Ovary (tissue), 10 donors: ENCODE measurements at places on chromosomes 3 and 15.

- DNase-seq, result no peak
These were observed 11.8 kb downstream of the INSYN1 start for GRCh38 chr15:73741321-73741836.

- no peak for DNase-seq
These were observed 26.4 kb upstream of the TSPAN3 start for GRCh38 chr15:77097248-77097721.

DNA sequence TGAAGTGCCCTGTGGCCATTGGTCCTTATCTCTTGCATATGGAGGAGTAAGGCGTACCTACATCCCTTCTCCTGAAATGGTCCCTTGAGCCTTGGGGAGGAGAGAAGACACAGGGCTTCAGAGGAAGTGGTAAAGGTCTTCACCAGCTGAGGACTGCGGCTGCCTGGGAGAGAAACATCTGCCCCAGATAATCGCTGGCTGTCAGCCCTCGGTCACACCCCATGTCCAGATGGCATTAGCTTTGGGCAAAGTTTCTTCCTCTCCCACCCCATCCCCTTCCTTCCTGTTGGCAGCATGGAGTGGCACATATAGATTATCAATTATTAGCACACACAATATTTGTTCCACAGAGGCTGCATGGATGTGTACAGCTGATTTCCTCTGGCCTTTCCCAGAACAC, 61.6 kb downstream of the LRTM1 start:
- DNase-seq, result no peak

DNA sequence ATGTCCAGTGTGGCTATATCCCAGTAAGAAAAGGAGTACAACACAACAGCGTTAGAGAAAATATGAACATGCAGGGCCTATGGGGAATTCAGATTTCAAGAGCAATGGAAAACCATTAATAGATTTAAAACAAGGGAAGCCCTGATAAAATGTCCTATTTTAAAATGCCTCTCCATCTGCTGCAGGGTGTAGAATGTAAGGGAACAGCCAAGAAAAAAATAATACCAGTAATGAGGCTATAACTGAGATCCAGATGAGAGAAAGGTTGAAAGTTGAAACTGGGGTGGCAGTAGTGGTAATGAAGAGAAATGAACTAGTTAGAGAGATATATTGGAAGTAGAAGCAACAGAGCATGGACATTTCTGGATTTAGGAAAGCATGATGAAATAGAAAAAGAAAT, 226.1 kb downstream of the KCNMB2 start:
- DNase-seq, result no peak

GRCh38 chr15:35777061-35777460, 231.1 kb upstream of the DPH6 start:
- no peak for DNase-seq

- DNase-seq, result peak; percentile 32
These were observed 12.9 kb upstream of the CCDC80 start for GRCh38 chr3:112653881-112654300.

DNA sequence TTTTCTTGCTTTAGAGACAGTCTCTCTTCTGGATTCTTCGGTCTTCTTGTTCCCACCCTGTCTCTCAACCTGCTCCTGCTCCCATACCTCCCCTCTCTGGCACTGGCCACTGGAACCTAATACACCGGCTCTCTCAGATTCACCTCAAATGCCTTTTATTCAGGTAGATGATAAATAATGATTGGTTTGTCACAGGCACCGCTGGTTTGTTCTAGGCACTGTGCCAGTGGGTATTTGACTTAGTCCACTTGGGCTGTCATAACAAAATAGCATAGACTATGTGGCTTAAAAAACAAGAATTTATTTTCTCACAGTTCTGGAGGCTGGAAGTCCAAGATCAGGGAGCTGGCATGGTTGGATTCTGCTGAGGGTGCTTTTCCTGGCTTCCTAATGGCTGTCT, 278.2 kb upstream of the STT3B start:
- no peak for DNase-seq

- no peak for DNase-seq
These were observed 49.4 kb downstream of the DPH6 start for GRCh38 chr15:35496585-35496984.

GRCh38 chr3:159080821-159081220, 279.0 kb downstream of the MFSD1 start:
- no peak for DNase-seq

- no peak for DNase-seq
These were observed 50.3 kb downstream of the EXD1 start for GRCh38 chr15:41180206-41180789.

GRCh38 chr3:114878114-114878839, 268.8 kb downstream of the ZBTB20 start:
- no peak for DNase-seq

GRCh38 chr3:33833408-33834095, 35.1 kb downstream of the PDCD6IP start:
- DNase-seq, result no peak

DNA sequence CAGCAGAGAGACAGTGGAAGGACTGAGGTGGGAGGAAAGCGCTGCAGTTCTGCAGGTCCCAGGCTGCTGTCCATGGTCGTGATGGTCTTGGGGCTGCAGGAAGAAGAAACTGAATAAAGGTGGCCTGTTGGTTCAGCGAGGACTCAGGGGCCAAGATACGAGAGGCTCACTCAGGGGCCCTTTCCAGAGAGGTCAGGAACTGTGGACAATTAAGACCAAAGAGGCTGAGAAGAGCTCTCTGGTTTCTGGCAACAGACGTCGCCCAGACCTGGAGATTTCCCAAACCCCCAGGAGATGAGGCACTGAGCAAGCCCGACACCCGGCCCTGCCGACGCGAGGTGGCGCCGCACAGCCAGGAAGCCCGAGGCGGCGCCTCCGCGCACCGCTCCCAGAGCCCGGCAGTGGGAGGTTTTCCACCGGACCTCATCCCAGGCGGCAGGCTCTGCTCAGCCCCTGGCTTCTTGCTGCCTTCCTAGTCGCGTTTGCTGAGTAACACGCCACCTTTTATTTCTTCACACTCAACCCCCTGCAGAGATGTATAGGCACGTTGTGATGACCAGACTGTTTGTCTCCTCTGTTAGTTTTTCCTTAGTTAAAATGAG, 56.4 kb upstream of the ARRDC4 start:
- DNase-seq, result peak; percentile 47

DNA sequence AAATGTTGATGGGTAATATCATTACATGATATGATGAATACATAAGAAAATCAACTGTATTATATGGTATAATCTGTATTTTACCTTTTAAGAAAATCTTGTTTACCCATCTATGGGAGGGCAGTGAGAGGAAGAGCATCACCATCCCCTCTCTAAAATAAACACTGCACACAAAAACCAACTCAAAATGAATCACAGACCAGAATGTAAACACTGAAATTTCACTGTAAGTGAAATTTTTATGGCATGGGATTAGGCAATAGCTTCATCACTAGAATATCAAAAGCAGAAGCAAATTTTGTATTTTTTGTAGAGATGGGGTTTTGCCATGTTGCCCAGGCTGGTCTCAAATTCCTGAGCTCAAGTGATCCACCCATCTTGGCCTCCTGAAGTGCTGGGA, 26.2 kb downstream of the IFT80 start:
- no peak for DNase-seq

DNA sequence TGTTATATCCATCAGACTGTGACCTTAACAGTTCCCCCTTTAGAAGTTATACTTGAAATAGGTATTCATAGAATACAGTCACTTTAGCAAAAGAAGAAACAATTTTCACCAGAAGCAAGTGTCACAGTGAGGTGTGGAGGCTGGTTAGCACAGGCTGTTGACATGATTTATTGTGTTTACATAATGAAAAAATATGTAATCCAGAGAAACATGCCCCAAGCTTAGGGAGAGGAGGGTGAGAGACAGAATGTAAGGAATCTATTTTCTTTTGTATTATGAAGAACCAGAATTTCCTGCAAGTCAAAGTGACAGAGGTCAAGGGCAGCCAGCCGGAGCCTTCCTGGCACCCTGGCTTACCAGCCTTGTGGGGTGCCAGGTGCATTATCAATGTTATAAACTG, 4.0 kb downstream of the IL12A start:
- DNase-seq, result no peak

DNA sequence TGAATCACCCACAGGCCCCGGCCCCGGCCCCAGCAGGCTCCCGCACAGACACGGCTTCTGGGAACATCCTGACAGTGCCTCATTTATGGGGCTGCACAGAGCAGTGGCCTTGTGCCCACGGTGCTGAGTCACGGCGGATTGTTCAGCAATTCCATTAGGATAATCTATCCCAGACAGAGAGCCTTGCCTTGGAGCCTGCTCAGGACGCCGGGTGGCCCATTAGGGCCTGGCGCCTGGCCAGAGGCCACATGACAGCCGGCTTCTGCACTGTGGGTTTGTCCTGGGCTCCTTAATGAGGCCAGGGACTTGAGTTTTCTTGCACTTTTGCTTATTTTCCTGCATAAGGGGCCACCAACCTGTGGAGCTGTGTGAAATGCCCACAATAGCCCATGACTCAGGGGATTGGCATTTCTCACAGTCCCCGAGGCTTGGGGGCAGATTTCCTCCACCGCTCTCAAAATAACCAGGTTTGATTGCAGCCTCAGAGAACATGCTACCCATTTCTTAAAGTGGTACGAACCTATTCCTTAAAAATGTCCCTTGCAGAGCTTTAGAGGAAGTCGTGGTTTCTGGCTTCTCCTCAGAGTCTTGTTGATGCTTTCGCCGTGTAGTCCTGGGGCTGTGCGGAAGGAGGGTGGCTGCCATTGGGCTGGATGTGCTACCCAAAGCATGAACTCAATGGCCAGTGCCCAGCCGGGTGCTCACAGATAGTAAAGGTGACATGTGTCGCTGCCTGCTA, 19.0 kb downstream of the SYNM start:
- peak; percentile 81 for DNase-seq

DNA sequence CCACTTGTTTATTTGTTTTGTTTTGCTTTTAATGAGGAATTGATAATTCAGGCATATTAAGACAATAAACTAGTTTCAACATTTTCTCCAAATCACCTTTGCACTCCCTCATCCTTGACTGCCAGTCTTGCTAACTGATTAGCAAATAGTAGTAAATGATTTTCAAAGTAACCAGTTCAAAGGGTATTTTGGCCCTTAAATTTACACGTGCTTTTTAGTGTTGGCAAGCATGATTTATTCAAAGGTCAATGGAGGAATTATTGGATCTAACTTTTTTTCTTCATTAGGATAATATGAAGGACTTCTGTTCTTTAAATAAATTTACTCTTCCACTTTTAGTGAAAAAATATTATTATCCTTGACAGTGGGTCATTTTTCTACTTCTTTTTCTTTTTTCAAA, 53.8 kb downstream of the BCHE start:
- no peak for DNase-seq

GRCh38 chr15:98580572-98580971, 67.8 kb upstream of the IGF1R start:
- no peak for DNase-seq

DNA sequence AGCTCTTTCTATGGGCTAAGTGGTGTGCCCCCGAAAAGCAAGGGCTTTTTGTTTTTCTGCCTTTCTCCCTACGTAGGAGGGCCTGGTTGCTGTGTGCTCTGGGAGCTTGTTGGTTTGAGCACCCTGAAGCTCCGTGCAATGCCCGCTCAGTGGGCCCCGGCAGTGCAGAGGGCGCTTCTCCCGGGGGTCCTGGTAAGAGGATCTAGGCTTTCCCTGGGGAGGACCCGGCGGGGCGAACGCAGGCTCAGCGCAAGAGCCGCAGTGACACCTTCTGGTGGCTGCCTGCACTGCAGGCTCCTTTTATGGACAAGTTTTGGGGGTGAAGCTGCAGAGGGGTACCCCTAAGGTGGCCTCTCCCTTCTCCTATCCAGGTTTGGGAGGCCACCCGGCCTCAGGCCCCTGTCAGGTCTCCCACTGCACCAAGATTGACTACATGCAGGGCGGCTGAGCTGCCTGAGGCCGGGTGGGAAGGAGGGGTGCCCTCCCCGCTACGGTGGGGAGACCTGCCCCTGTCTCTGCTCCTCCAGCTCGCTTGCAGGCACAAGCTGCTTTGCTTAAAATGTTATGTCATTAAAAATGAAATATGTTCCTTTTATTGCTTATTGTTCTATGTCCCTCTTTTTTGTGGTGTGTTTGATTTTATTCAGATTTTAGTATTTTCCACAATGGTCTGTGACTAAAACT, 387.9 kb downstream of the GABRG3 start:
- no peak for DNase-seq

GRCh38 chr3:50536471-50537180, 30.9 kb downstream of the C3orf18 start:
- no peak for DNase-seq

- DNase-seq, result no peak
These were observed 28.1 kb downstream of the CMTM7 start for GRCh38 chr3:32419742-32420125.

DNA sequence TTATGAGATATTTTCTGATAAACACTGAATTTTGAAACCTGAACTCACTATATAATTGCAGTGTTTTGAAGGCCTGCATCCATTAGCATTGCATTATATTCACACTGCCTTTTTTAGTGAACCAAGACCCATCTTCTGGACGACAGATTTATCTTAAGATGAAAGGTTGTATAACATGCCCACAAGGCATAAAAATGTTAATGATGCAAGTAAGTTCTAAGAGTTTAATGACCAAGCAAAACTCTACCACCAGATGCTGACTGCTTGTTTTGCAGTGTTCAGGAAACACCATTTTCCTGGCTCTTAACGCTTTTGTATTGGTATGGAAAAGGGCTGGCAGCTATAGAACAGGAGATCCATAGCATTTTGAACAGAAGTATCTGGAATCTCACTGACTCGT, 46.1 kb downstream of the USP50 start:
- DNase-seq, result no peak

DNA sequence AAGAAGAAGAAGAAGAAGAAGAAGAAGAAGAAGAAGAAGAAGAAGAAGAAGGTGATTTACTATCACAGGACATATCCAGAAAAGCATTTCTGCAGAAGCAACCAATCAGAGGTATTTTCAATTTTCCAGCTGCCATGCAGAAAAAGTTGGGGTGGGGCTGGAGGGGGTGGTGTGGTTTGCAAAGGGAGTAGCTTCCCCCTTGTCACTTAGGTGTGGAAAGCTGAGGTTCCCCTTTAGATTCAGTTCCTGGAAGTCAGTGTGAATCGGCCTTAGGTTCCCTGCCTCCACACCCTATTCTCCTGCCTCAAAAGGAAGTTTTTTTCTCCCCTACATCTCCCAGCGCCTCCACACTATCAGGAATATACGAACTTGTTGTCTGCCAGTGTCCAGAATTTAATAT, 276.7 kb upstream of the ARRDC4 start:
- no peak for DNase-seq

- no peak for DNase-seq
These were observed 41.6 kb downstream of the ABCC5 start for GRCh38 chr3:183975981-183976662.

- no peak for DNase-seq
These were observed 32.5 kb downstream of the BHLHE40 start for GRCh38 chr3:5011555-5012256.

DNA sequence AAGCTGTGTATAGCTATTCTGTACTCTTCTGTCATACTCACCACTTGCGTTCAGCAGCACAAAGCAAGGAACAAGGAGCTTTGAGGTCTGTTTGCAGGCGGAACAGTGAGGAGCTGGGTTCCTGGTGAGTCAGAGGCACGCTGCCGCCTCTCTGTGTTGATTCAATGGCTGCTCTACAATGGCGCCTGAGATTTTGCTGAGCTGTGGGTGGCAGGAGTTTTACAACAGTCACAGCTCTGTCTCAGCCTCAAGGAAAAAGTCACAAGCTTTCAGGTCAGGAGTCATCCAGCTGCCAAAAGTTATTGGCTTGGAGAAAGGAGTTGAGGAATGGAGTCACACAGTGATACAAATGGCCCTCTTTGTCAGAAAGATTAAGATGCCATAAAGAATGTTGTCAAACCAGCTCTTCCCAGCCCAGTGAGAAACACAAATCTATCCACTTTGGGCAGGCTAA, 98.1 kb downstream of the SSR3 start:
- no peak for DNase-seq
